ENCODE measurements at places on chromosomes 12 and 14. TPM values are rescaled to one million over a fixed set of nuclear protein-coding genes. Genes with fewer than 3 reads are reported as not detected.

CYP27B1 gene
- total RNA-seq: 0.48 TPM

TPPP2 gene
- total RNA-seq: not detected

SLC11A2 gene
- total RNA-seq: 19.9 TPM

SLC6A15 gene
- 23.4 TPM for total RNA-seq

FIGNL2 gene
- not detected for total RNA-seq

CFL2 gene
- total RNA-seq: 77.8 TPM

MSRB3 gene
- total RNA-seq: 6.6 TPM

Measured in H4 (cell line).